Epithelial cell of proximal tubule (primary cell): ENCODE measurements at places on chromosomes 1 and 21. TPM values are rescaled to one million over a fixed set of nuclear protein-coding genes. Genes with fewer than 3 reads are reported as not detected.

Gene ARHGEF10L
- 17.4 and 27.8 TPM in 2 replicates for total RNA-seq

Gene LRRC71
- not detected in 2 replicates for total RNA-seq

Gene IFFO2
- total RNA-seq = 61.8 and 107 TPM in 2 replicates

Gene NPHS2
- total RNA-seq = not detected in 2 replicates

Gene TSPAN2
- 4.6 and 5.0 TPM in 2 replicates for total RNA-seq

Gene WDR64
- total RNA-seq = not detected in 2 replicates

Gene MARK1
- total RNA-seq = 5.4 and 6.3 TPM in 2 replicates

Gene BEST4
- 0.07 and 0.12 TPM in 2 replicates for total RNA-seq

Gene NBPF3
- 4.6 and 23.6 TPM in 2 replicates for total RNA-seq

Gene SARS1
- total RNA-seq = 153 and 177 TPM in 2 replicates

Gene AVPR1B
- not detected in 2 replicates for total RNA-seq

Gene PRELP
- not detected in 2 replicates for total RNA-seq

Gene VCAM1
- 14.0 and 49.2 TPM in 2 replicates for total RNA-seq

Gene AMPD1
- not detected in 2 replicates for total RNA-seq

Gene SLAMF9
- total RNA-seq = not detected in 2 replicates

Gene AIRE
- total RNA-seq = not detected in 2 replicates

Gene SAMD13
- 0.63 and 0.94 TPM in 2 replicates for total RNA-seq

Gene CD101
- 0.14 and 0.29 TPM in 2 replicates for total RNA-seq

Gene OR2G6
- not detected in 2 replicates for total RNA-seq

Gene AGO3
- total RNA-seq = 6.0 and 19.1 TPM in 2 replicates

Gene GPA33
- not detected in 2 replicates for total RNA-seq
